ENCODE measurements at places on chromosomes 3 and 15.

DNA sequence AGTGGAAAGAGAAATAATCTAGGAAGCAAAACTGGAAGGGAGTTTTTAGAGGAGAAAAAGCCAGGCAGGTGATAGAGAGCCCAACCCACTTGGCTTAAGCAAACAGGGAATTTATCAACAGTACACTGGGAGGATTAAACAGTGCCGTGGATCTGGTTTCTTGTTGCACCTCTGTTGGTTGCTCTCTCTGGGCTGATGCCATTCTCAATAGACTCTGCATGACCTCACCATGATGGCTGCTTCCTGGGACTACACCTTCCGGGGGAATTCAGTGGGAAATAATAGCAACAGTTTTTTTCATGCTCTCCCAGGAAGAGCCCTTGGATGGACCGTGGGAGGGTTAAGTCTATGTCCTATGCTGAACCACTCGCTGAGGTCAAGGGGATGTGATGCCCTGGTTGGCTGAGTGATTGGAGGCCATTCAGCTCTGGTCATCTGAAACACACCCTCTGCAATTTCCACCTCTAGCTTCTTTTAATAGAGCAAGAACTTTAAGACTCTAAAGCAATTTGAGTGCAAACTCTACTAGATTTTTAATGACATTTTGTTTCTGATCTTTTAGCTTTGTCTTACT is 74.2 kb downstream of the EPHB1 start:
- H3K27me3 ChIP-seq: peaks cover 17% of the 10 kb centered on the region
- H3K4me1 ChIP-seq: no peaks in the 10 kb centered on the region
- DNase-seq: no peak
- H3K4me3 ChIP-seq: no peak overlapping the region
- no peaks in the 10 kb centered on the region for H3K36me3 ChIP-seq
- H3K27ac ChIP-seq: no peak overlapping the region

- H3K27ac ChIP-seq: no peak overlapping the region
- no peak overlapping the region for H3K4me3 ChIP-seq
- DNase-seq: no peak
- H3K27me3 ChIP-seq: no peaks in the 10 kb centered on the region
- peaks cover 8% of the 10 kb centered on the region for H3K4me1 ChIP-seq
These were observed 22.0 kb downstream of the GASK1A start for GRCh38 chr3:43001094-43001553.

- DNase-seq: no peak
- H3K27ac ChIP-seq: no peak overlapping the region
- no peak overlapping the region for H3K4me3 ChIP-seq
- H3K27me3 ChIP-seq: no peaks in the 10 kb centered on the region
- H3K36me3 ChIP-seq: no peaks in the 10 kb centered on the region
These were observed 500.4 kb downstream of the ZBBX start for GRCh38 chr3:166879661-166880060.

GRCh38 chr3:105944276-105944675 is 75.5 kb upstream of the CBLB start:
- H3K4me3 ChIP-seq: no peak overlapping the region
- no peaks in the 10 kb centered on the region for H3K36me3 ChIP-seq
- H3K4me1 ChIP-seq: no peaks in the 10 kb centered on the region
- H3K27me3 ChIP-seq: no peaks in the 10 kb centered on the region
- no peak for DNase-seq

DNA sequence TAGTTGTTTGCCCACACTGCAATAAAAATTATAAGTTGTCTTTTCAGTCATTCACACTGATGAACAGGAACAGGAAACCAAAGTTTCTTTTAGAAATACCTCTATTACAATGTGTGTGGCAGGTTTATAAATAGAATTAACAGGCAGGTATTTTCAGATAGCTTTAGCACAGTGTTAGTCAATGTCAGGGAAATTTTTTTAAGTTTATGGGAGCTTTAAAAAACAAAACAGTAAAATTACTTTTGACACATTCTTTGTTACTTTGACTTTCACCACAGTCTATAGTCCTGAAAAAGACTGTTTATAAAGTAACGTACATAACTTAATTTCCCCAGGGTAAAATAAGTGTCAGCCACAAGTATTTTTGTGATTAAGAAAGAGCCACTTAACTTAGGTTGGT is 38.1 kb downstream of the SERPINI1 start:
- H3K4me3 ChIP-seq: no peak overlapping the region
- no peaks in the 10 kb centered on the region for H3K27me3 ChIP-seq
- DNase-seq: no peak
- H3K36me3 ChIP-seq: peaks cover 7% of the 10 kb centered on the region

GRCh38 chr3:38998086-38998485 is 53.7 kb downstream of the SCN11A start:
- no peaks in the 10 kb centered on the region for H3K36me3 ChIP-seq
- H3K4me1 ChIP-seq: no peaks in the 10 kb centered on the region
- H3K27ac ChIP-seq: no peak overlapping the region

DNA sequence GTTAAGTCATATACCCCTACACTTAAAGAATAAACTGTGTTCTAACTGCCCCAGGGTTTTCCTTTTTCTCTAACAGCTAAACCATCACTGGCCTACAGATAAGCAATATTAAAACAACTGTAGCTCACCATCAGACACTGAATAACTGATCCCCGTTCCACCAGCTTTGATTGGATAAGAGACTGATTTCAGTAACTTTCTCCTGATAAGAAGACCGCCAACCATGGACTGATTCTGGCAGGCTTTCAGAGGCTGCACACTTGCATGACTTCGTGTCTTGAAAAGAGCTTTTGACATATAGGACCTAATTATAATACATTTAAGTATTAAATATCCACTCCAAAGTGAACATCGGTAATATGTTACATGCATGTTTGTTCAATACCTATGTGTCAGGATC is 15.3 kb upstream of the CEP97 start:
- no peaks in the 10 kb centered on the region for H3K4me1 ChIP-seq
- H3K27ac ChIP-seq: no peak overlapping the region
- no peaks in the 10 kb centered on the region for H3K36me3 ChIP-seq
- H3K27me3 ChIP-seq: no peaks in the 10 kb centered on the region
- H3K4me3 ChIP-seq: no peak overlapping the region

- H3K27me3 ChIP-seq: peaks cover 6% of the 10 kb centered on the region
- no peaks in the 10 kb centered on the region for H3K36me3 ChIP-seq
- no peaks in the 10 kb centered on the region for H3K4me1 ChIP-seq
- no peak overlapping the region for H3K4me3 ChIP-seq
- H3K27ac ChIP-seq: no peak overlapping the region
These were observed 628.2 kb upstream of the CFAP20DC start for GRCh38 chr3:59677747-59678702.

Data from naive thymus-derived CD8-positive, alpha-beta T cell (primary cell).